ENCODE measurements at places on chromosomes 13 and 19.

GRCh38 chr19:50695251-50696093 lies 24.1 kb downstream of the SHANK1 start:
- peak; percentile 82 for DNase-seq

- DNase-seq, result no peak
These were observed 801 bp downstream of the QTRT1 start for GRCh38 chr19:10701955-10702525.

GRCh38 chr19:45506989-45507871 lies at the start of gene VASP:
TSS of gene VASP (plus strand) at chr19:45507479. CDS start at chr19:45507772, 293 bp downstream.
- DNase-seq, result peak; percentile 89

GRCh38 chr13:20002787-20003186 lies 44.3 kb downstream of the ZMYM2 start:
- no peak for DNase-seq

- DNase-seq, result peak; percentile 89
These were observed 9.1 kb downstream of the LYL1 start for GRCh38 chr19:13093407-13094105.

DNA sequence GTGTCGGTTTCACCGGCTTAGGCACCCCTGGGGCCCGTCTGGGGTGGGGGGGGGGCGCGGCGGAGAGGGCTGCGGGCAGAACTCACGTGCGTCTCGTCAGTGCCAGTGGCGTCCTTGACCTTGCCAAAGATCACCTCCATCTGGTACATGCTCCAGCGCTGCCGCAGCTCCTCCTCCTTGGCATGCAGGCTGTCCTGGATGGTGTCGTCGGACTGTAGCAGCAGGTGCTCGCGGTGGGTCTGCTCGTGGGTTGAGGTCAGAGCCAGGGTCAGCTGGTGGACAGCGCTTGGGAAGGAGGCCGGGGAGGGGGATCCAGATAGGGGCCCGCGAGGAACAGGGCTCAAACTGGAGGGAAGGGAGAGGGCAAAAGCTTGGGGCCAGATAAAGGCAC lies 4.7 kb upstream of the RGL3 start:
- DNase-seq, result no peak

DNA sequence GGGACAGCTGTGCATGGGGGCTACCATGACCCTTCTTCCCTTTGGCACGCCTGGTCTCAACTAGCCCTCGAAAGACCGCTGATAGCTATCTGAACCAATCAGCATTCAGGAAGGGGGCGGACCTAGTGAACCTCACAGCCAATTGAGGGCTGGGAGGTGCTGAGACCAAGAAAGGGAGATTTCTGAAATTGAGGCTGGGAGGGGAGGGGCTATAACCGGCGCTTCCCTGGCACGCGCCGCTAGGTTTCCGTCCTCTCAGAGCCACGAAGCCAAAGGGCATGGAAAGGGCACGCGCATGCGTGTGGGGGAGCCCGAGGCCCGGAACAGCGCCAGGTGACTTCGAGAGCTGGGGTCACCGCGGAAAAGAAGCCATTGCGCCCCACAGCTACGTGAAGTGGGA lies 4.2 kb upstream of the PAFAH1B3 start:
- DNase-seq, result peak; percentile 59

GRCh38 chr19:47240996-47241918 lies 10.3 kb upstream of the BBC3 start:
- peak; percentile 86 for DNase-seq

DNA sequence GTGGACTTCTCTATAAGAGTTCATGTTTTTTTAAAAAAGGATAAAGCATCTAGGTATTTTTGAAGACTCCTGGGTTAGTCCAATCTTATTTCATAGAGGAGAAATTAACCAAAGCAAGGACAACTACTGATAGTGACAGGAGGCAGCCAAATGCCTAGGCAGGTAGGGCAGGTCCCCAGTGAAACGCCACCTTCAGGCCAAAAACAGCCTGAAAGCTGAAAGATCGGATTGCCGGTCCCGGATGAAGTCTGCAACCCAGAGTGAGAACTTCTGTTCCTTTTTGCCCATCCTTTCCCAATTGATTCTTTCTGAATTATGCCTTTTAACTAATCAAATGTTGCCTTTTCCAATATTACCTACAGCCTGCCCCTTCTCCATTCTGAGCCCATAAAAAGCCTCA lies 6.1 kb upstream of the GGACT start:
- peak; percentile 70 for DNase-seq

DNA sequence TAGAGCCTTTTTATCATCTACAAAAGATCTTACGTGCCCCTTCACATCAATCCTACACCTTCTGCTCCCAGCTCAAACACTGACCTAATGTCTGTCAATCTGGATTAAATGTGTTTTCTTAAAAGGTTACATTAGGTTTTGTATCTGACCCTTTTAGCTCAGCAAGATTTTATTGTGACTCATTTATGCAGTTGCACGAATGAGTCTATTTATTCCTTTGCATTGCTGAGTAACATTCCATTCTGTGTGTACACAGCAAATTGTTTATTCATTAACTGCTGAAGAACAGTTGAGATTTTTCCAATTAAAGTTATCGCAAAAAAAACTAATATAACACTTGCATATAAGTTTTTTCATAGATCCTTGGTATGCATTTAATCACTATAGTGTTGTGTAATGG lies 253.9 kb upstream of the GPC6 start:
- no peak for DNase-seq

DNA sequence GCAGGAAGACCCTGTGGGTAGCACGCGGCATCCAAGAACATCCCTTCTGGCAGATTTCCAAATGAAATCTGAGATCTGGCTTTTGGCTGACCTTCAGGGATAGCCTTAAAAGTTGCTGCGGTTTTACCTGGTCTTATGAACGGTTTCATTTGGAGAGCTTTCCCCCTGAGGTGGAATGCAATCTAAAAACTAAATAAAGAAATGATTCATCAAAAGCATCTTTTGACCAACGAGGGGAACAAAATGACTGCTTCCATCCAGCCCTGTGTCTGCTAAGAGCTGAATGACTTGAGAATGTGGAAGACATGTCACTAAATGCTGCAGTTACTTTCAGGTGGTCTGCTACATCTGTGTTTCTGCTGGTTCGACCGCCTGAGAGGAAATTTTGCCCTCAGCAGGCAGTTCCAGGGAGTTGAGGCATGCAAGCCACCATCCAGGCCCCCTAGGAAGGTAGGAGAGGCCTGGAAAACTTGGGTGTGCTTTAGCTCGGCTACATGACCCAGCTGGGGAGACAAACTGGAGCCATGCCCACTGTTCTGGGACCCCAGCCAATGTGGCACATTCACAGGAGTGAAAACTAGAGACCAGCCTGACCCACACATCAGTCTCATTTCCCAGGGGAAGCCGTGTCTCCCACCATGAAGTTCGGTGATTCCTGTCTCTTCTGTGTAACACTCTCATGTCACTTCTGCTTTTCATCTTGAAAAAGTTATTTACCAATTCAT lies 175.1 kb upstream of the KL start:
- DNase-seq, result no peak

- no peak for DNase-seq
These were observed 168.9 kb downstream of the PTPRS start for GRCh38 chr19:5171711-5172110.

DNA sequence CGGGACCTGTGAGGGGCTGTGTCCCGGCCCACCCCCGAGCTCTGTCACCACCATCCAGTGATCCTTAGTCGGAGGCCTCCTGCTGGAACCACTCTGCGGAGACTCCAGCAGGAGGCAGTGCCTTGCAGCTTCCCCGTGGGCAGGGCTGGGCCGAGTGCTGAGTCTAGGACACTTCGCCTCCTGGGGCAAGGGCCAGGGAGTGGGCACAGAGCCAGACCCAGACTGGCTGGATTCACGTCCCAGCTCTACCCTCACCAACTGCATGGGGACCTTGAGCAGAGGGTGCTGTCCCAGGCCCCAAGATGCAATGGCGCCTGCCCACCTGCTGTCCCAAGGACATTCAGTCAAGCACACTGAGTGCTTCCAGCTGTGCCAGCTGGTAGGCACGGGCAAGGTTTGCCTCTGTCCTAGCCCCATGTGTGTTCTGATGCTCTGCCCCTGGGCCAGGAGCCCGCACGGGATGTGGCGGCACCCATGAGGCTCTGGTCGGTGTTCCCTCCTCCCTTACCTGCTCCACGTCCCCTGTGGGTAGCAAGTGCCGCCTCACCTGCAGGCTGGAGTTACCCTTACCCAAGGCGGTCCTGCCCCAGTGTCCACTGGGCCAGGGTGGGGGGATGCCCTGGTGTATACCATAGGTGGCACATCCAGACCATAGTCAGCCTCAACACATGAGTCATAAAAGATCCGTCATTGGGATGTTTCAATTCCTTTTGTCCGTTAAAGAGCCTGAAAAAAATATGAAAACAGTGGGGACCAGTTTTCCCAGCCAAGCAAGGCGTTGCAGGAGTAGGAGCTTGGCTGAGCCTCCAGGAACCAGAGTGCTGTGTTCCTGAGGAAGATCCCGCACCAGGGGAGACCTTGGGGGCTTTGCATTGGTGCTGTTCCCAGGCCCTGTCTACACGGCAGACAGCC lies 7.4 kb downstream of the FZR1 start:
- no peak for DNase-seq

GRCh38 chr13:69458013-69458412 lies 649.6 kb upstream of the ATXN8OS start:
- DNase-seq, result no peak

DNA sequence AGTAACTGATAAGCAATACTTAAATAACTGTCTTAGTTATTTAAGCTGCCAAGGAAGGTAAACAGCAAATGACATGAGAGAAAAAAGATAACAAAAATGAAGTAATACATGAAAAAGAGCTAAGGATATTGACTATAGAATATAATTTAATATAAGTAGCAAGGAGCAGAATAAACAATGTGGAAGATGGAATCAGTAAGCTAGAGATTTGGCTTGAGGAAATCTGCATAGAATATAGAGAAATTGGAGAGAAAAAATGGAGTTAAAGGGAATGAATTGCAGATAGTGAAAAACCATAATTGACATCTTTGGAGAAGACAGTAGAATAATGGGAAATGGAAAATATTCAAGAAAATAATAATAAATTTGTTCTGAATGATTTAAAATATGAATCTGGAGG lies 127.1 kb downstream of the PDS5B start:
- no peak for DNase-seq

DNA sequence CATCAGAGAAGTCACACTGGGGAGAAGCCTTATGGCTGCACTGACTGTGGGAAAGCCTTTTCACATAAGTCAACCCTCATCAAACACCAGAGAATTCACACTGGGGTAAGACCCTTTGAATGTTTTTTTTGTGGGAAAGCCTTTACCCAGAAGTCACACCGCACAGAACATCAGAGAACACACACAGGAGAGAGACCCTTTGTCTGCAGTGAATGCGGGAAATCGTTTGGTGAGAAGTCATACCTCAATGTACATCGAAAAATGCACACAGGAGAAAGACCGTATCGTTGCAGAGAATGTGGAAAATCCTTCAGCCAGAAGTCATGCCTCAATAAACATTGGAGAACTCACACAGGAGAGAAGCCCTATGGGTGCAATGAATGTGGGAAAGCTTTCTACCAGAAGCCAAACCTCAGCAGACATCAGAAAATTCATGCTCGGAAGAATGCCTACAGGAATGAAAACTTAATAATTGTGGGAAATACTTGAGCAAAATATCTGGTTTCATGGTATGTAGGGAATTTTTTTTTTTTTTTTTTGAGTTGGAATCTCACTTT lies 30.7 kb downstream of the ZNF793 start:
- no peak for DNase-seq

GRCh38 chr13:78238911-78239310 lies 320.3 kb upstream of the EDNRB start:
- DNase-seq, result no peak

DNA sequence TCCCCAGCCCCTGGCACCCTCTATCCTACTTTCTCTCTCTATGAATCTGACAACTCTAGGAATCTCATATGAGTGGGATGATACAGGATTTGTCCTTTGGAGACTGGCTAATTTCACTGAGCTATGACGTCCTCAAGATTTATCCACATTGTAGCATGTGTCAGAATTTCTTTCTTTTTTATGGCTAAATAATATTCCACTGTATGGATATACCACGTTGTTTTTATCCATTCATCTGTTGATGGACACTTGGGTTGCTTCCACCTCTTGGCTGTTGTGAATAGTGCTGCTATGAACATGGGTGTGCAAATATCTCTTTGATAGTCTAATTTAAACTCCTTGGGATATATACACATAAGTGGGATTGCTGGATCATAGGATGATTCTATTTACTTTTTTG lies 24.0 kb upstream of the INSR start:
- no peak for DNase-seq

DNA sequence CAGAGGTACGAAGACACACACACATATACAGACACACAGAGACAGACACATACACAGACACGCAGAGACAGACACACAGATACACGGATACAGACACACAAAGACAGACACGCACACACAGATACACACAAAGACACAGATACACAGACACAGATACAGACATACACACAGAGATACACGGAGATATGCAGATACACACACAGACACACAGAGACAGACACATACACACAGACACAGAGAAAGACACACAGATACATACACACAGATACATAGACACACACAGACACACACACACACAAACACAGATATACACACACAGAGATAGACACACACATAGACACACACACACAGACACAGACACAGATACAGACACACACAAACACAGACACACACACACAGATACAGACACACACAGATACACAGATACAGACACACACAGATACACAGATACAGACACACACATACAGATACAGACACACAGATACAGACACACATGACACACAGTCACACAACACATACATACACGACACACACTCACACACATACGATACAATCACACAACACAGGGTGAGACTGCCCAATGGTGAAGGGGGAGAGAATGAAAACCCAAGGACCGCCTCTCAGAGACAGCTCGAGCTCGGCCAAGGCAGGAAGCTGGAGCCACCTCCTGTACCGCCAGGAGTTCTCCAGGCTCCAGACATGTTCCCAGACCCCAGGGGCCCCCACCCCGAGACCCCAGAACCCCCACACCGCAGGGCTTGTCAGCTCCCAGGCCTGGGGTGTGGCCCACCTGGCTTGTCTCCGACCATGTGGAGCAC lies 8.8 kb upstream of the CCER2 start:
- no peak for DNase-seq

DNA sequence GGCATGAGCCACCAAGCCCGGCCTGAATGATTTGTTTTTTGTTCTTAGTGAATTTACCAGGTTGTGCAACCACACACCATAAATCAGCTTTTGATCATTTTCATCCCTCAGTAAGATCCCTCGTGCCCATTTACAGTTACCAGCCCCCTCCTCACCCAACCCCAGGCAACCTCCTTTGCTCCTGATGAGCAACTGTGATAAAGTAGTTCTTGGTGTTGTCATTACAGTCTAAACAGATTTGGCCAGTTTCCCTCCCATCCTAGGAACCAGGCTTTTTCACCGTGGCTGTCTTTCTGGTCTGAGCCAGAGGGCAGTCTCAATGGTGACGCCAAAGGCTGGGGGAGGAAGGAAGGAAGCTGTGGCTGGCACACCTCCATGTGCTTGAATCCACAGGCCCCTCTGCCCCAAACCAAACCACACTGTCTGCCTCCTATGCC lies 61.2 kb upstream of the WDFY2 start:
- DNase-seq, result no peak

DNA sequence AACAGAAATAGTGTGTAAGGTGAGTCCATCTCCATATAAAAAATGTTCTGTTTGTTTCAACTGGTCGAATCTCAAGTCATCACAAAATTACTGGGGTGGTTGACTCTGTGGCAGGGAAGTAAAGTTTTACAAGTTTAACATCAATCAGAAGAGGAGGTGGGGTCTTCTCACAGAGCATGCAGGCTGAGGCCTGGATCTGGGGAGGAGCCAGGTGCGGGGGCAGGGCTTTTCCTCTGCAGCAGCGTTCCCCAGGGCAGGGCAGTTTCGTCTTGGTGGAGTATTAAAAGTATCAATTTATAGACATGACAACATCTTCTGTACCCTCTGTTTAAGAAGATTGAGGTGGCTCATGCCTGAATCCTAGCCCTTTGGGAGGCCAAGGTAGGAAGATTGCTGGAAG lies 68.8 kb downstream of the SLC7A9 start:
- peak; percentile 58 for DNase-seq

Measured in H1 (cell line).